ENCODE measurements at places on chromosomes 7 and 10.

GRCh38 chr7:126806614-126807013, 446.1 kb downstream of the GRM8 start:
- no peak for DNase-seq

GRCh38 chr10:68861253-68861652, 33.9 kb downstream of the STOX1 start:
- peak; percentile 5 for DNase-seq

DNA sequence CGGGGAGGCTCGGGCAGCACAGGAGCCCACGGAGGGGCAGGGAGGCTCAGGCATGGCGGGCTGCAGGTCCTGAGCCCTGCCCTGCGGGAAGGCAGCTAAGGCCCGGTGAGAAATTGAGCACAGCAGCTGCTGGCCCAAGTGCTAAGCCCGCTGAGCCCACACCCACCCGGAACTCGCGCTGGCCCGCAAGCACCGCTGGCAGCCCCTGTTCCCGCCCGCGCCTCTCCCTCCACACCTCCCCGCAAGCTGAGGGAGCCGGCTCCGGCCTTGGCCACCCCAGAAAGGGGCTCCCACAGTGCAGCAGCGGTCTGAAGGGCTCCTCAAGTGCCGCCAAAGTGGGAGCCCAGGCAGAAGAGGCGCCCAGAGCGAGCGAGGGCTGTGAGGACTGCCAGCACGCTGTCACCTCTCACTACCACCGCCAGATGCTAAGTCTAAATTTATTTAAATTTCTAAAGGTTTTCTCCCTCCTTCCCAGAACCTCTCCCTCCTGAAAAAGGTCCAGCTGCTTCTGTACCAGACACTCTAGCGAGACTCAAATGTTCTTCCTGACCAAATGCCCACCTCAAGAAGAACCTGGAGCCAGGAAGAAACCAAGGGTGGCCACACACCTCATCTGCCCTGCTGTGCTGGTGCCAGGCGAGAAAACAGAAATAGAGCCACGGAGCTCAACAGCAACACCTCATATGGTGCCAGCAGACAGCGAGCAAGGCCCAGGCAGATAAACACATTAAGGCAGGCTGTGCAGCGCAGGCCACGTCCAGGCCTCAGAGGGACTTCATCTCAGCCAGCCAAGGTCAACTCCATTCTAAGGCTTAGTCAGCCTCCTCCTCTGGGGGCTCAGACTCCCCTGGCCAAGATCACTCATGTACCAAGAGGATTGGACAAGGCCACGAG, 47.0 kb downstream of the KCNMA1 start:
- DNase-seq, result no peak

DNA sequence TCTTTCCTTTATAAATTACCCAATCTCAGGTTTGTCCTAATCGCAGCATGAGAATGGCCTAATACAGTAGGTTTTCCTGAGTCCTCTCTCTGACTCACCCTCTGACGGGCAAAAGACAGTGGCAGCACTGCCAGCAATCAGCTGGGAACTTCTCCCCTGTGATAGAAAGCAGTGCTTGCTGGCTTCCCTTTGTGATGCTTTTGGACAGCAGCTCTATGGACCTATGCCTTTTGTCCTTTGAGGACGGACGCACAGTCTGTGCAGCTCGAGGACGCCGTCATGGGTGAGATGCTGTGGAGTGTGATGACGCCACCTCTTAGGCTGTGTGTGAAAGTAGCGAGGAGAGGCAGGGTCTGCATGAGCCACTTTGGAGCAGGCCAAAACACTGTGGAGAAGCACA, 68.8 kb downstream of the KIAA1217 start:
- peak; percentile 15 for DNase-seq

DNA sequence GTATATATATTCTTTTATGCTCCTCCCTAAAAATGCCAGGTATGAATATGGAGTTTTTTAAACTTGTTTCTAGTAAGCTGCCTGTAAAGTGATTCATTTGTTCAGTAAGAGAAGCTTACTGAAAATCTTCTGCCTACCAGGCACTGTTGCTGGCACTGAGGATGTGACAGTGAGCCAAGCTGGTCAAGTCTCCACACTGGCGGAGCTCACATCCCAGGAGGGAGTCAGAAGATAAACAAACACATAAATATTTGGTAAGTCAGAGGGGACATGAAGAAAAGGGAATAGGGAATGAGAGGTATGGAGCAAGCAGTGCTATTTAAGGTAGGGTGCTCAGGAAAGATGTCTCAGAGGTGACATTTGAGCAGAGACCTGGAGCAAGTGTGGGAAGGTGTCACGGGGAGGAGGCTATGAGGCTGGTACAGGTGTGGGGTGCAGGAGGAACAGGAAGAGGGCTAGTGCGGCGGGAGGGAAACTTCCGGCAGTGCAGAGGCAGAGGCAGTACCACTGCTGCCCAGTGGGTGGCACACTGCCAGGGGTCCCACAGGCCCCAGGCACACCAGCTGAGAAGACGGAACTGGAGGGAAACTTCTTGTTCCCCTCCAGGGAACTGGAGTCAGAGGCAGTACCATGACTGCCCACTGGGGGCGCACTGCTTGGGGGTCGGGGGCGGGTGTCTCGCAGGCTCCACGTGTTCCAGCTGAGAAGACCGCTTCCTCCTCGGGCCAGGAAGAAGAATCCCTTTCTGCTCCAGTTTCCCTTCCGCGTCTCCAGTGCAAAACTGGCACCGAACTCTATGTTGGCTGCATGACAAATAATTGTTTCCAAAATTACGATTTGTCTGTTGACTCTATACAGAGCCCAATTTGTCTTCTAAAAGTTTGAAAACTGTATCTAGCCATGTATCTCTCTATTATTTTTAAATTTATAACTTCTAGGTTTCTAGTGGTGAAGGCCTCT, 161.0 kb downstream of the TEX36 start:
- peak; percentile 7 for DNase-seq

GRCh38 chr10:3975016-3975415, 190.0 kb upstream of the KLF6 start:
- no peak for DNase-seq

DNA sequence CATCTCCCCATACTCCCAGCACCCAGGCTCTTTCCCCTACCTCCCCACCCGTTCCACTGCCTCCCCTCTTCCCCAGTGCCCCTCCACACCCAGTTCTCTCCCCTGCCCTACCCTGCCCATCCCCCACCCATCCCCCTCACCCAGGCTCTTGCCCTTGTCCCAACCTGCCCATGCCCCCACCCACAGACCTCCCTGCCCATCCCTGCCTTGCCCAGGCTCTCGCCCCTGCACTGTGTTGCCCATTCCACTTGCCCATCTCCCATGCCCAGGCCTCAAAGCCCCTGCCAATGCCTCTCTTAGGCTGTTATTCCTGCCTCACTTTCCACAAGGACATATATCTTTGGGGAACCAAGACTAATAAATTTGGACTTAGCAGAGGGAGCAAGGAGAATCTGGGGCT, 262.6 kb upstream of the CXCL12 start:
- DNase-seq, result no peak

DNA sequence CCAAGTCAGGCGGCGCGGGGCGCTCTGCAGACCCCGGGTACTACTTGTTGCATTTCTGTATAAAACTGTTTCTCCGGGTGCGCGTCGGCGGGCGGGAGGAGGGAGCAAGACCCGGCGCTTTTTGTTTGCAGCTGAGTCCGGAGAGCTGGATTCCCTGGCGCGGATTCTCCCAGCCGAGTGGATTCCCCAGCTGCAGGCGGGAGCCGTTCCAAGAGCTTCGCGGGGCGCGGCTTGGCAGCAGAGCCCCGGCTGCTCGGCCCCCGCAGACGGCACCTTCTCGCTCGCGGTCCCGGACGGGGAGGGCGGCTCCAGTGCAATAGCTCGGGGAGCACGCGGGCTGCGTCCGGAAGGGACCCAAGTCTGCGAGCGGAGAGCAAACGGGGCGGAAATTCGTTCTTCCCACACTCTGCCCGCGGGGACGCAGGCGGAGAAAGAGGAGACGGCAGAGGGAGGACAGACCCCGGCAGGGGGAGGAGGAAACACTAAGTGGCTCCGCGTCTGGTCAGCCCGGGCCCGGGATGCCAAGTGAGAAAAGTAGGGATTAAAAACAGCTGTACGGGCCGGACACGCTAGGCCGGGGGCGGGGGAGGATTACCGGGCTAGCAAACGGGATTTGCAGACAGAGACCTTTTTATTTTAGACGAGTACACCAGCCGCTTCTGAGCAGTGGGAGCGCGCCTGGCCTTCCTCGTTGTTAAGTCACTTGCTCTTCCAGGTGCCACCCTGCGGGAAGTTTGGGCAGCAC, at the start of gene TRIL:
TRIL (minus strand) TSS at position 96 of the 745 bp plus-strand sequence. CDS start 284 bp downstream, outside the sequence.
- peak; percentile 45 for DNase-seq

DNA sequence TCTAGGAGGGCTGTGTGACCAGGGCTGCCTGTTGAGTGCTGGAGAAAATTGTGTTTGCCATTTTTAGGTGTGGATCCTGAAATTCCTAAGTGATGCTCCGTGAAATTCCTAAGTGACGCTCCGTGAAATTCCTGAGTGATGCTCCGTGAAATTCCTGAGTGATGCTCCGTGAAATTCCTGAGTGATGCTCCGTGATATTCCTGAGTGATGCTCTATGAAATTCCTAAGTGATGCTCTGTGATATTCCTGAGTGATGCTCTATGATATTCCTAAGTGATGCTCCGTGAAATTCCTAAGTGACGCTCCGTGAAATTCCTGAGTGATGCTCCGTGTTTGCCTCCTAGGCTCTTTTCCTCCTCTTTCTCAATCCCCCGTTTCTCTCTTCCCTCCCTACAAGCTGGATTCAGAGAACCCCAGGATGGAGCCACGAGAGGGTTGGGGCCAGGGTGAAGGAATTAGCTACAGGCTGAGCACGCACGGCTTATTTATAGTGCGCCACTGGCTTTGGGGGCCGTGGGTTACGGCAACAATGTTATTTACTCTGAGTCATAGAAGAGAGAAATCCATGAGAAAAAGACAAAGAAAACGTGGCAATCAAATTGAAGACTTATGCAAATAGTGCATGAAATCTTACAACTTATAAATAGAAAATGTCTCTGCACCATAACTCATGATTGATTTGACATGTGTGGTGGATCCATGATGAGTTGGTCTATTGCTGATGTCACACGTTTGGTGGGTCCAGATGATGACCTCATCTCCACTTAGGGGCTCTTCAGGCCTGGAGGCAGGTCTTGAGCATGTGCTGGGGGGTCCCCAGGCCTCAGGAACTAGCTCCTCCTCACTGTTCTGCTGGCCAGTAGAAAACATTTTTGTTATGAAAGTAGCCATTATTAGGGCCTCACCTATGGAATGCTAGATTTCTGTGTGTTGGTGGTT, 224.6 kb downstream of the WDR37 start:
- DNase-seq, result no peak

Measured in M059J (cell line).